ENCODE measurements at places on chromosomes 5 and 9.

- DNase-seq: no peak
Measured at GRCh38 chr9:109619310-109619709, 121.2 kb upstream of the PTPN3 start.

DNA sequence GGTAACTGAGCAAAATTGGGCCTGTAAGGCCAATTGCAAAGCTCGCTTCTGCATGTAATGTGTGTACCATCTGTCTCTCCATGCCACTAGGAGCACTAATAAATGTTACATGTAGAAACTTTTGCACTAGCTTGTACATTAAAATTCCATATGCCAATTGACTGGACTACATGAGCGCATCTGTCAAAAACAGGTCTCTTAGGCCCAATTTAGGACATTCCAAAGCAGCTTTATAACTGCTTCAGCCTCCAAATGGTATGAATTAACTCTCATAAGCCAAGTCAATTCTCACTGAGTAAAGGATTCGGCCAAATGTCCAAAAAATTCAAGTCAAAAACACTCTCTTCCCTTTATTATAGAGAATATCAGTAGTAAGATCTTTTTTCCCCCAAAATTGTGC, 23.5 kb upstream of the FOXD1 start:
- DNase-seq: no peak

- no peak for DNase-seq
Measured at GRCh38 chr5:153552886-153553285, 62.4 kb downstream of the GRIA1 start.

GRCh38 chr9:131402738-131403492, 9.0 kb downstream of the PRRC2B start:
- peak; percentile 92 for DNase-seq

DNA sequence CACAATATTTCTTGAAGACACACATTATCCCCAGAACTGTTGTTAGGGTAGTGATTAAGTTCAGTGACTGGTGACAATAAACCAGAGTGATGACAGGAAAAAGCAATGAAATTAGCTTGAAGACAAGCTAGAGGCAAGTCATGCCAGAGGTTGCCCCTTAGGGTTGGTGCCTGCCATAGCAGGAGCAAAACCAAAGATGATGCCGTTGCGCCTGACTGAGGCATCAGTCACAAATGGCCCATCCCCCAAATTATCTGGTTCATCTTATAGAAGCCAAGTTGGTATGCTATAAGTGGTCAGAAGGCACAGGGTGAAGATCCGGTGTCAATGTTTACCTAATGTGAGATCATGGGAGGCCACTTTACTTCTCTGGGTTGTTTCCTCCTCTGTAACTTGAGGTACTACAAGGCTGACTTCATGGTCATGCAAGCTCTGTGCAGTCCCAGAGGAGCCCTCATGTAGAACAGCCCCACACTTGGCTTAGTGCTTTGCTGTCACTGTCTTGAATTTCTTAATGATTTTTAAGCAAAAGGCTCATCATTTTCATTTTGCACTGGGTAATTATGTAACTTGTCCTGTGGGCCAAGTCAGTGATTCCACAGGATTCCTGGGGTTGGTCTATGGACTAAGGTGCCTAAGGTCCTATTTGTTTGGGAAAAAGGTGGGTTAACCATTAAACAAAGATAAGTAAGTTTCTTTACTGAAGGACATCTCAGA, 211.3 kb downstream of the MAN2A1 start:
- DNase-seq: no peak

DNA sequence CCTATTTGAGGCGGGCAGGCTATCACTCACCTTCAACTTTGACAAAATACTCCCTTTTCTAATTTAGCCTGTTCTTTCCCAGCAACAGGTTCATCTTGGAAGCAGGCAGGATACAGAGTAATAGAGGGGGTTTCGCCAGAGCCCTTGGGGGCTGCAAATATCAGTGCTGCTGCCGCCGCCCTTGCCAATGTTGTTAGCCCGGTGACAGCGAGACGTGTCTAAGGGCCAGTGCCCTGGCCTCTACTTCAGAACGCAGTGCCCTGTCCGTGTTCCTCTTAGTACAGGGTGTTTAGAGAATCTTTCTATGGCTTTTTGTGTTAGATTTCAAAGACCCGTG, 703 bp downstream of the FAM120AOS start:
- DNase-seq: peak; percentile 58

DNA sequence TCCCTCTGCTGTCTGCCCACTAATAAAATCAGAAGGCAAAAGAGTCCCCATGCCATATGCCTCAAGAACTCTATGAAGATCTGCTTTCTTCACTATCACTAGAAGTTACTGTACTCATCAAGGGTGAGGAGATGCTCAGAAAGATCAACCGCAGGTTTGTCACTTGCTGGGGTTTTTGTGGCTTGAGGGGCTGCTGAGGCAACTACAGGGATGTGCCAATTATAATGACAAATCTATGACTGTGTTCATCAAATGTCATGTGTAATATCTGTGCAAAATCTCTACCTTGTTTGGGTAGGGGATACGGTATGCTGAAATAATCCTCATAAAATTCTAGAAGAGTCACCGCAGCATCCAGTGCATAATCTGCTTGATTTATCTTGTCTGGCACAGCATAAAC, 13.0 kb downstream of the ERAP1 start:
- DNase-seq: no peak

DNA sequence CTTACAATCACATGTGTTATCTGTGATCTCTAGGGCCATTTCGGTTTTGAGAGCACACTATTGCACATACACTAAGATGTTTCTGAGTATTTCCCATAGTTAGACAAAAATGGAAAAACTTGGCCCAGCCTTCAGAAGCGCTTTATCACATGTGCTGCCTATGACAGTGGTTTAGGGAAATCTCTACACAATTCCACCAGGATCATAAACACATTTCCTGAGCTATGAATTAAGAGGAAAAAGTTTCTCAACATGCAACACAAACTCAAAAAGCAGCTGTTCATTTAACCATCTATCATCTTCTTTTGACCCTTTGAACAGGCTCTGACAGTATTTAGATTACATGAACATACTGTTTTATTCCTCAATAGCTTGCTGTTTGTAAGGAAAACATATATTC, 15.1 kb downstream of the FGF1 start:
- DNase-seq: no peak

DNA sequence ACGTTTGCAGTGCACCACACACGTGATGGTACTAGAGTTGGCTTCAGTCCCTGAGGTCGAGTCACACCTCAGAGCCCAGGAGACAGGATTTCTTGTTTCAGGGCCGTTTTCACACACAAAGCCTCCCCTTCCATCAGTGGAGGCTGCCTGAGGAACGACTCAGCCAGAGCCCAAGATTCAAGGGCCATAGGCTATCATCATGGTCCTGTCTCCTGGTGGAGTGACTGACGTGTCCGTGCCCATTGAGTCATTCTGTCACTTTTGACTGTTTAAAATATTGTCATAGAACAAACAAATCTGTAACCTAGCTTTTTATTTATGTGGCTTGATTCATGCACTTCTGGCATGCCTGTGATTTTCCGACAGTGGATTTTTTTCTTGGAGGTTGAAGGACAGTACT, 28.3 kb downstream of the CAMK2A start:
- no peak for DNase-seq

- no peak for DNase-seq
Measured at GRCh38 chr5:43245724-43246385, 53.8 kb downstream of the NIM1K start.

GRCh38 chr5:9545992-9546851, at the start of gene SEMA5A:
Gene SEMA5A, minus strand, starts transcription at chr5:9546075. Its CDS starts 166,129 bp downstream, at chr5:9379946.
- DNase-seq: peak; percentile 85

GRCh38 chr9:109107402-109108240, 12.1 kb downstream of the TMEM245 start:
- DNase-seq: no peak

- no peak for DNase-seq
Measured at GRCh38 chr5:64110222-64110621, 55.4 kb upstream of the RNF180 start.

GRCh38 chr5:102670224-102670836, 84.8 kb upstream of the PAM start:
- no peak for DNase-seq

GRCh38 chr9:129962451-129962864, 80.5 kb downstream of the FNBP1 start:
- no peak for DNase-seq
